ENCODE measurements at places on chromosomes 2 and 18.
A peak's percentile ranks its signal among the peaks of the same experiment; 100 is the strongest.

GRCh38 chr18:3402982-3403451 lies 47.0 kb upstream of the TGIF1 start:
- DNase-seq = no peak

DNA sequence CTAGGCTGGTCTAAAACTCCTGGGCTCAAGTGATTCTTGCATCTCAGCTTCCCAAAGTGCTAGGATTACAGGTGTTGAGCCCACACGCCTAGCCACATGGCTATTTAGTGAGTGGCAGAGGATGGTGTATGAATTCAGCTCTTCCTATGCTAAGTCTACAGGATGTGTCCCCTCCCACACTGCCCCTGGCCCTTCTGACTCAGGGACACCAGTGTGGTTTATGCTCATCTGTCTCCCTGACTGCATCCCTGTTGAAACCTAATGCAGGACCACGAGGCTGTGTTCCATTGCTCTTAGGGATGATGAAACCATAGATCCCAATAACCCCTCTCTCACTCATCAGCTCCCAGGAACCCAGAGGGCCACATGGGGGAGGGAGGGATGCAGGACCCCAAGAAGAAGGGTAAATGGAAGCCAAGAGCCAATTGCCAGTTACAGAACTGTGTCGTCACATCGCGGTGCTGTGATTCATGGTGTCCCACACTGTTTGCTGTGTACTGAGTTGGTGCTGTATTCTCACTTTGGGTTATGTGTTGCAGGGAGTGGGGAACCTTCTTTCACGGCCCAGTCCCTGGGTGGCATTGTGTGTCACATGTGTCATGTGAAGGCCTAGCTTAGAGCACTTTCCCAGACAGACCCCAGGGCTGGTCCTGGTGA lies 102.9 kb upstream of the HAAO start:
- DNase-seq = no peak

DNA sequence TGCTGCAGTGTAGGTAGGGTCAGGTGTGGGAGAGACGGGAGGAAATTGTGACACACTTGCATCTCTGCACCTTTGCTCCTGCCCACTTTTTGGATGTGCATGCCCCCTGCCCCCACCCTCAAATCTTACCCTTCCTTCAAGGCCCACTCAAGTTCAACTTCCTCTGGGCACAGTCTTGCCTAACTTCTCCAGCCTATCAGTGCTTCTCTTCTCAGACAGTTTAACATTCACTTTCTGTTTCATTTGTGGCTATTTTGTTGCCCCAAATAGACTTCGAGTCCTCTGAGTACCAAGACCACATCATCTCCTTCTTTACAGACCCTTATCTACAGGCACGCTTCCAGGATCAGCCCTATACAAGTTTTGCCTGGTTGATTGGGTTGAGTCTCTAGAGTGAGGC lies 2.7 kb downstream of the ST8SIA5 start:
- DNase-seq = no peak

DNA sequence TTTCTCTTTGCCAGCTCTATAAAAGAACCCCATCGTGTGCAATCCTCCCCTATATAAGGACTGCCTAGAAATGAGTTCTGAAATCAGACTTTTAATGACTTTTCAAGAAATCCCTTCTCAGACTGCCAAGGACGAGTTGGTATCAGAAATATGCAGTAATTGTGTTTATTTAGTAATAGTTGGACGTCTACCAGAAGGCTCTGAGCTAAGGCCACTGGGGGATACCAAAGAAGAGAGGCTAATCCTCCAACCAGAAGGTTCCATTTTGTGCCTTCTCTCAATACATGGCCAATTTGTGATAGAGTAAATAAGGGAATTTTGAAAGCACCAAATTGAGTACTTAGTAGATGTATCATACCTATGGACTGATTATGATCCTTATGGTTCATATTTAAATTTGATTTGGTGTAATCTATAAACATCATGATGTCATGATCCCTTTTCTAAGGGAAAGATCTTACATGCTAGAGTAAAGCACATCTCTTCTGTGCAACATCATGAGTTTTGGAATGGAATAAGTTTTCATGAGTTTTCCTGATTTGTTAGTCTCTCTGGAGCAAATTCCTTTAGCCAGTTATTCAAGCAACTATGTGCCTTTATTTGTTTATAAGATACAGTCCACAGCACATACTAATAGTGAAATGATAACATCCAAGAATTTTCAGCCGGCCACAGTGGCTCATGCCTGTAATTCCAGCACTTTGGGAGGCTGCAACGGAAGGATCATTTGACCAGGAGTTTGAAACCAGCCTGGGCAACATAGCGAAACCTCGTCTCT lies 82.2 kb upstream of the LTBP1 start:
- no peak for DNase-seq

DNA sequence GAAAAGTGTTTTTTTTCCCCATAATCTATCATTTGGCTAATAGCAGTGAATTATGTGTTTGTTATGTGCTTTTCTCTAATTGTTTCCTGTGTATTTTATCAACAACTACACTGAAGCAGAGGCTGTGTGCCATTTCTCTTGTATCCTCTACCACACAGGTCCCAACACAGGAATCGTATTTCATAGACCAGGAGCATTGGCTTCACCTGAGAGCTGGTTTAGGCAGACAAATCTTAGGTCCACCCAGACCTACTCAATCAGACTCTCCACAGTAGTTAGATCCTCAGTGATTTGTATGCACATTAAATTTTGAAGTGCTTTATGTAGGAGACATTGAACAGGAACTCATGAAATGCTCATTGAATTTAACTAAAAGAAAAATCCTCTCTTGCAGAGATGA lies 109.2 kb downstream of the FSHR start:
- DNase-seq = no peak

- DNase-seq = peak; percentile 39
Observed at GRCh38 chr18:22846088-22846683, 86.9 kb upstream of the RBBP8 start.

DNA sequence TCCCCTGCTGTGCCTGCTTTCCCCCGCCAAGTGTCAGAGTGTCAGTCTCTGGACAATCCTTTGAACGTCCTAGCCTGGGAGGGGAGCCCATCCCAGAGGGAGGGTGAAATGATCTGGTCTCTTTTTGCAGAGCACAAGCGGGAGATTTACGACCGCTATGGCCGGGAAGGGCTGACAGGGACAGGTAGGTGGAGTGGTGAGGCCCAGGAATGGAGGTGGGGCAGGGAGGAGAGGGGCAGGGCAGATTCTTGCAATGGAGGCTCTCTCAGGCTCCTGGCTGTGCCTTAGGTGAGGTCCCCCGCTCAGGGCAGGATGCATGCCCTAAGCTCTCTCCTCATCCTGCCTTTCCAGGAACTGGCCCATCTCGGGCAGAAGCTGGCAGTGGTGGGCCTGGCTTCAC lies 2.4 kb downstream of the DNAJB2 start:
- DNase-seq = no peak

DNA sequence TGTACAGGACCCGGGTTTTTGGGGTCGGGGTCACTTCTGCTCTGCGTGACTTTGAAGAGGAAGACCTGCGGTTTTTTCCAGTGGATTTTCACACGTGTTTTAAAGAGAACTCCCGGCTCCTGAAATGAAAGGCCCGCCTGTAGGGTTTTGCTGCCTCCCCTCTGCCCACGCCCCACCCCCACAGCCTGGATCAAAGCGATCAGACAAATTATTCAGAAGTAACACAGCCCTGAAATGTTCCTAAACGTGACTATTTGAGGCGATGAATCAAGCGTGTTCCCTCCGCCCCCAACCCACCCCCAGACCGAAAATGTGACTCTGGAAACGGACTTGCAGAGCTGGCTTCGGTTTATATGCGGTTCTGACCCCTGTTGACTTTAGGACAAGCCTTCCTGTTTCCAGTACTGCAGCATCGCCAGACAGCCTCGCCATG lies 28.7 kb upstream of the SMIM21 start:
- DNase-seq = no peak

DNA sequence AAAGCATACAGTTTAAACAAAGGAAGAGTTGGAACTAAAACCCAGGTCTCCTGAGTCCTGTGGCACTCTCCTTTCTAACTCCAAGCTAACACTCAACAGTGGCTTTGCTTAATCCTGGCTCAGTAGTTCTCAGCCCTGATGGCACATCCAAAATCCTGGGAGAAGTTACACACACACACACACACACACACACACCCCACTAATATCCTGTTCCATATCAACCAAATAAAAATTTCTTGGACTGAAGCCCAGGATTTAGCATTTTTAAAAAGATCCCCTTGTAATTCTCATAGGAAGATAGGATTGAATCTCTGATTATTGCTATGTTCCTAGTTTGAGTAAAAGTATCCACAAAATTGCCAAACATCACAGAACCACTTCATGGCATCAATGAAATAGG lies 136.1 kb upstream of the RIOK3 start:
- no peak for DNase-seq

GRCh38 chr18:27005589-27005988 lies 140.1 kb upstream of the AQP4 start:
- DNase-seq = peak; percentile 8

DNA sequence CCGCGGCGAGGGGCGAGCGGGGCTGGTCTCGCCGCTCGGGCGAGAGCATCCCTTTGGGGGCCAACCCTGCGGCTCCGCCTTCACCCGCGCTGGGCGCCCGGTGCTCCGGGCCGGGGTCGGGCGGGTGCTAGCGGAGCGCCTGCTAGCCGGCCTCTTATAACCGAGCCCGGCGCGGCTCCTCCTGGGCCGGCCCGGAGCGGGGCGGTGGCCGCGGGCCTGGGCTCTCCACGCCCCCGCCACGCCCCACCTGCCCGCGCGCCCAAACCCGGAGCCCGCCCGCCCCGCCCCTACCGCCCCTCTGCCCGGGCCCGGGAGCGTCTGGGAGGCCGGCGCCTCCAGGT lies at the start of gene FOXI3:
Gene FOXI3 (minus strand): TSS at position 129 of the 341 bp plus-strand sequence. CDS start 158 bp downstream, outside the sequence.
- no peak for DNase-seq

GRCh38 chr2:170582313-170582712 lies 132.8 kb upstream of the SP5 start:
- DNase-seq = no peak

- DNase-seq = no peak
Observed at GRCh38 chr2:215667585-215668377, 231.9 kb upstream of the FN1 start.

DNA sequence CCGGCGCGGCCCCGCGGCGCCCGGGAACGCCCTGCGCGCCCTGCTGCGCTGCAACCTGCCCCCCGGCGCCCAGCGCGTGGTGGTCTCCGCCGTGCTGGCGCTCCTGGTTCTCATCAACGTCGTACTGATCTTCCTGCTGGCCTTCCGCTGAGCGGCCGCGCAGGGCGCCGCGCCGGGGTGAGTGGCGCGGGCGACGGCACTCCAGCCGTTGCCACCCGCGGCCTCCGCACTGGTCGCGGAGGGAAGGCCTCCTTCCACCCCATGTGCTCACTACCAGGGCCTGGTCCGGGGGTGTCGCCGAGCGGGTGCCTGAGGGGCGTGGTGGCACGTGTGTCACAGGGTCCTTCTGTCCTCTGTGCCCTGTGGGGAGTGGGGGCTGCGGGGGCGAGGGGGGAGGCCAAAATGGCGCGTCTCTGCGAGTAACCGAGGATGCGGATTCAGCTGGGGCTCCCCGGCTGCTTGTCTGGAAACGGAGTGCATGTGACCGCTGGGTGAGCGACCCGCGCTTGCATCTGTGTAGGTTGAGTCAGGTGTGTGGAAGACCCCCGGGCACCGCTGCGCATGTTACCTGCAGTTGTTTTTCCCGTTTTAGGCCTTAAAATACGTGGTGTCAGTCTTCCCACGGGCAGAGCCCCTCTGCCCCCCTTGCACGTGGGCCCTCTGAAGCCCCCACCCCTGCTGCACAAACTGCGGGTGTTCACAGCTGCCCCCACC lies 58.0 kb downstream of the FAM168B start:
- no peak for DNase-seq

DNA sequence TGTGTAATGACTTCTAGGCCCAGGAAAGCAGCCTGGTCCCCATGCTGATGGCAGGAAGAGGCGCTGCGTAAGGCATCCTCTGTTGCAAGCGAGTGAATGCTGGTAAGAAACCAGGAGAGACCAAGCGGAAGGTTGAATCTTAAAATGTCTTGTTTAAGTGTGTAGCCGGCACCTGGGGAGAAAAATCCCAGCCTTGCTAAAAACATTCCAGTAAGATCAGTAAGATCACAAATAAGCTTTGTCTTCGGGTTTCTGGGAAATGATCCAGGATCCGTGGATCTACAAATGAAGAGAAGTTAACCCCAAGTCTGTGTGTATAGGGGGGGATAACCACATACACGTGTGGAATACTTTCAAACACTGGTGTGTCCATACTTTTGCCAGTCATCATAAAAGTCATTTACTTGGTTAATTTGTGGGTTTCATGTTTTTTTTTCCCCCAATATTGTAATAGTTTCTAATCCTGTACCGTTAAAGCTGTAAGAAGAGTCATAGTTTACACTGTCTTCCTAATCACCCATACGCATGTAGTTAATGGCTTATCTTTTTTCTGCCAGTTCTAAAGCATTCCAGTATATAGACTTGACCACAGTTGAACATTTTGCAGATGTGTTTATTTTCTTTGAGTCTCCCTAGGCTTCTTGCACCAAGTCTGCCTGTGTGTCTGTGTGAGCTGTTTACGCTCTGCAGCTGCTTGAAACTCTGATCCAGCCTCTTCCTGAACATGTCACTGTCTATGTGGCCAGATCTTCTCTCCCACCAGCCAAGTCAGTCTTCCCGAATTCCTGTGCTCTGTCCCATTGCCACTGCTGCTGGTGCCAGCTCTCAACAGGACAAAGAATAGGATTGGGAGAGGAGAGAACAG lies 135.9 kb upstream of the ARL4C start:
- DNase-seq = no peak

DNA sequence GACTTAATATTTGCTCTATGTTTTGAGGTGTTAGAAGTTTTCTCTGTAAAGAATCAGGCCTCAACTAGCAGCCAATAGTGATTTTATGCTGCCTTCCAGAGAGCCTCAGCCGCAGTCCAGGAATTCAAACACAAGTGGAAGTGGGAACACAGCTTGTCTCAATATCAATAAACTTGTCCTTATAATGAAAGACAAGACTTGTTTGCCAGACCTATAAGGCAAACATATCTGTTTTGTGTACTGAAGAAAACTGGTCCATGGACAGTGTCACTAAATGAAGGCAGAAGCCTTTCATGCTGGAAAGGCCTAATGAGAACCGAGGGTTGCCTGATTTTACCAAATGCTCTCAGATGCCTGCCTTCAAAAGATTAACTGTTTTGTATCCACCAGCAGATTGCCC lies 182.2 kb downstream of the EPHA4 start:
- DNase-seq = no peak

DNA sequence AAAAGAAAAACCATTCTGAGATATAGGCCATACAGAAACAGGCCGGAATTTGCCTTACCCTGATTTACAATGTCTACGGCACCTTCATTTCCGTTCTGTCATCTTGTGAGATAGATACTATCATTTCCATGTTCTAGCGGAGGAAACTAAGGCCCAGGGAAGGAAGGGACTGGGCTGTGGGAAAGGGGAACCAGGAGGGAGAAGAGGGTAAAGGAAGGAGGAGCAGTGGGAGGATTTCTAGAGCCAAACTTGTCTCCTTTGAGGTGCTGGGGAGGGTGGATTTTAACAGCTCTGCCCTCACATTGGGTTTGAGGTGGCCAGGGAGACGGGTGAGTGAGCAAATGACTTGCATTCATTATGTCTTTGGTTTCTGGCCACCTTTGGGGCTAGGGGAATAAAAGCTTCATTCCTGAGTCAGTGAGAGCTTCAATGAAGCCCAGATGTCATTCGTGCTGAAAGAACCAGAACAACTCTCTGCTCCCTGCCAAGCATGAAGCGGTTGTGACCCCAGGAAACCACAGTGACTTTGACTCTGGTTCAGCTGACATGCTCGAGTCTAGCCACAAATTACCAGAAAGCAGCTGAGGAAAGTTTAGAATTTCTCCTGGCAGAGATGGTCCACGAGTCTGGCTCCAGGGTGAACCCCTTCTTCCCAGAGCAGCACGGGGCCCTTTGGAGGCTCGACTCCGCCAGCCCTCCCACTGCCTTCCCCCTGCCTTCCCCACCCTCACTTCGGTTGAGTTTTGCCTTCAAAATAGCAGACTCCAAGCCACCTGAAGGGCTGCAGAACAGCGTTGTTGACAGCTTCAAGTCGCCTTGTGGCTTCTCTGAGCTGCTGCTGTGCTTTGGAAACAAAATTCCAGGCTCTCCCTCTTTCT lies 3.8 kb downstream of the ACTG2 start:
- DNase-seq = no peak
